NCI-H82 (cell line): ENCODE measurements at places on chromosomes 2 and 18.
A peak's percentile ranks its signal among the peaks of the same experiment; 100 is the strongest.

DNA sequence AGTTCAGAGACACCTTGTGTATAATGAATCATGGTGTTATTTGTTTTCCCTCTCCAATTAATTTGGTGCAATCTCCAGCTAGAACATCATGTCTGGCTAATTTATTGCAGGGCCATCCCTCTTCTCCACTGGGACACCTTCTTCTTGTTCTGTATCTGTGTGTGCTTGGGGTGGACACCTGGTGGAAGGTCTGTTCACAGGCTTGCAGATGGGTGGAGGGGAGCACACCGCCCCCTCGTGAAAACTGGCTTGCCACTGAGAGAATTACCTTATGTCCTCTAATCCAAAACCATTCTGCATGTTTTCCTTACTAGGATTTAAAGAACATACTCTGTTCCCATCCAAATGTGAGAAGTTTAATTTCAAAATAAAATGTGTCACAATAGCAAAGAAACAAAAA, 1160.4 kb upstream of the ZEB2 start:
- DNase-seq: no peak

- peak; percentile 90 for DNase-seq
Measured at GRCh38 chr2:152222975-152223637, 47.5 kb upstream of the STAM2 start.

DNA sequence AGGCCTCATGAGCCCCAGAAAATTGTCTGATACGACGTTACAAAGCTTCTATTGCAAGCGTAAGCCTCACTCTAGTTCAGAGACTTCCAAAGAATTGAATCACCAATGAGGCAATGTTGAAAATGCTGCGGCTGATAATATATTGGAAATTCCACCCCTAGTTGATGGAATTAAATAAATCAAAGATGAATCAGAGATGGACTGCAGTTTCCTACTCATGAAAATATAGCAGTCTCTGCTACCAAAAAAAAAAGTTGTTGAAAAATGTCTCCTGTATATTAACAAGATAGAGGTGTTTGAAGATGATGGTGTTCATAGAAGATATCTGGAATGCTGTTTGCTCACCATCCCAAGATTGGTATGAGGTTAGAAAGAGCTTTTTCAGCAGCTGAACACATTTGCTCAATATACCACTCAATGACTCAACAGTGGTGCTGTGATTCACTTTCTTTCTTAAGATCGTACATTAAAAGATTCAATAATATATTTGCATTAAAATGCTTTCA, 99.8 kb upstream of the ARHGAP28 start:
- DNase-seq: no peak

DNA sequence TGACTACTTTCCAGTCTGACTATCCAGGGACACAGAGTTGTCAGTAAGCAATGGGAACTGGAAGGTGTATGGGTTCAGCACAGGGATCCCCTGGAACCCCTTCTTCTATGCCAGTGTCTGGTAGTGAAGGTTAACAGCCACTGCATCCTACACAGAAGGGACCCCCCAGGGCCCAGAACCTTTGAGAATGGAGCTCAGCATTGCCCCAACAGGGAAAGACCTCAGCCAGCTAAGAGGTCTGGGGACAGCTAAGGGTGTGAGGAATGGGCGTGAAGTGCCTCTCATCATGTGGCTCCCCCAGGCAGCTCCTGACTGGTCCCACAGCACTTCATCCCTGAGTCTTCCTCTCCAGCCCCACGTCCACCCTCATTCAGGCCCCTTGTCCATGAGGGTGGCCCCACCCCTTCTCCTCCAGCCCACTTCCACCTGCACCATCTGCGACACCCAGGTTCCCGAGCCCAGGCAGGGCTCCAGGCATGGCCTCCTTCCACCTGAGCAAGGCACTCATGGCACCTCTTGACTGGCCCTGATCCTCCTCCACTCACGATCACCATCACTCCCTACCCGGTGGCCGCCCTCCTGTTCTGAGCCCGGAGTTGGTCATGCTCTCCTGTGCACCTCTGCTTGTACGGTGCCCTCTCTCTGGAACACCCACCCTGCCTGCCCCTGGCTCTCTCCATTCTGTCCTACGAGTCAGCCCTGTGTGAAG, 77.1 kb downstream of the SFXN5 start:
- DNase-seq: no peak

DNA sequence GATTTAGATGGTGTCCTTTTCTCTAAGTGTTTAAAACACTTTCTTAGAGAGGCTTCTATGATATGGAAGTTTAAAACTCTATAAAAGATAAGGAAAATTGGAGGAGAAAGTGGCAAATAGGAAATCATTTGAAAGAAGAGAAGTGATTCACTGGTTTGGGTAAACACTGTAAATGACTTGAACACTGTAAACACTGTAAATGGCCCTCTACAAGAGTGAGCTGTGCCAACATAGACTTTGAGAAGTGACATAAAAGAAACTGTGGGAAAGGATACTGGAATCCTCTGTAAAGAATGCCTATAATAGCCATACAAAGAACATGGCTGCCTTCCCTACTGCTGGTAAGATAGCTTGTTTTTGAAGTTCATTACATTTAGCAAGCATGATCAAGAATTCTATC, 210.9 kb upstream of the SIX3 start:
- DNase-seq: no peak

- DNase-seq: no peak
Measured at GRCh38 chr2:147559070-147559725, 285.6 kb upstream of the ACVR2A start.

- DNase-seq: no peak
Measured at GRCh38 chr2:11389052-11389420, 44.6 kb upstream of the ROCK2 start.

GRCh38 chr18:73756256-73757091, 391.2 kb downstream of the FBXO15 start:
- no peak for DNase-seq

GRCh38 chr2:86017901-86018896, 87.5 kb downstream of the POLR1A start:
- no peak for DNase-seq

- DNase-seq: no peak
Measured at GRCh38 chr2:94960266-94960665, 65.2 kb upstream of the MAL start.

DNA sequence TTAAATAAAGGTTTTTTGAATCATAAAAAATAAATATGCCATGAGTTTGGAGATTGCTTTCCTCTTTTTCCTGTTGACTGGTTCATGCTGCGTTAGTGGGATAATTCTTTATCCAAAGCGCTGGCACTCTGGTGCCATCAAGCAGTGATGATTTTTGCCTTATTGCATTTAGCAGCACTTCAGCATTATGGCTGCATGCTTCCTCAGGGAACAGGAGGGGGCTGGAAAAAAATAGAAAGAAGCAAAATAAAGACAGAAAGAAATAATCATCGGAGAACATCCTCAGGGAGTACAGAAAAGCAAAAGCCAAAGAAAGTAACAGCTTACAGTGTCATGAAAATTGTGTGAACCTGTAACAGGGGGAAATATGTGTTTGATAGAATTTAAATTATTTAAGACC, 1408.2 kb upstream of the PIK3C3 start:
- no peak for DNase-seq
